NCI-H2171 (cell line): ENCODE measurements at places on chromosomes 3 and 15.

DNA sequence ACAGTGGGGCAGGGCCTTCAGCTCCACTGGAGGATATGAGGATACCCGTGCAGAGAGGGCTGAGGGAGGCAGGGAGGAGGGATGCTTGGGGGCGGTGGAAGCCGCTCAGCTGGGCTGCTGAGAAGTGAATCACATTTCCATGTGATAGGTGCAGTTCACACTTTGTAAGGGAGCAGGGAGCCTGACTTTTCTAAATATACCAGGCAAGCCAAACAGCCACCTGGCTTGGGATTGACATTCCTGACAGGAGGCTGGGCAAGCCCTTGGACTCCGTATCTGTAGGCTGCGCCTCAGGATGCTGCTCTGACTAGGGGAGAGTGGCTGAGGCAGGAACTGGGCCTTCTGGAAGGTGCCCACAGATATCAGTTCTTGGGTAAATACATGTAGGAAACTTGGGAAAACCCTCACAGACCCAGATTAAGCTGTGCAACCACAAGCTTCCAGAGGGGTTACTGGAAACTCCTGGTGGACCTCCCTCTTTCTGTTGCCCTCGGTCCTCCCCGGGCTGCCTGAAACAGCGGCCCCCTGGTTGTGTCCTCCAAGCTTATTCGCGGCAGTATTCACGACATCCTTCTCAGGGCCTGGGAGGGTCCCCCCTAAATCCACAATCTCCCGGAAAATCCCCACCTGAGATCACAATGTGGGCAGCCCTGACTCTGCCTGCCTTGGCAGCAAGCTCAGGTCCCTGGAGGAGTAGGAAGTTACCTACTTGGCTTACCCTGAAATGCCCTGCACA is 33.0 kb upstream of the ADCY5 start:
- no peak for DNase-seq

DNA sequence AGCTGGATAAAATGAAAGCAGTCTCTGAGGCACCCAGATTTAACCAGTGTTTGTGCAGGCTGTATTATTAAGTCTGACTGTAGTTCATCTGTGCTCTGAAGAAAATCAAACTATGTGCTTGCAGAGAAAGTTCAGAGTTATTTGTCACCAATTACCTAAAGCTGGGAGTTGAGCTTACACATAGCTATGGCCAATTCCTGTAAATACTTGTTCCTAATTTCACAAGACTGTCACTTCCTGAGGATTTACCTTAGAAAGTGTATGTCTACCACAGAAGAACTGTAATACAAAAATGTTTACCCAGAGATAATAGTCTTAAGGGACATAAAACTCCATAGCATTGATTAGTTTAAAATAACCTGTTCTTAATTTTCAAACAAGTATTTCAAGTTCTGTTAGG is 628.4 kb upstream of the TGFBR2 start:
- DNase-seq = no peak

- no peak for DNase-seq
Observed at GRCh38 chr3:147408188-147409100, 721 bp upstream of the ZIC1 start.

DNA sequence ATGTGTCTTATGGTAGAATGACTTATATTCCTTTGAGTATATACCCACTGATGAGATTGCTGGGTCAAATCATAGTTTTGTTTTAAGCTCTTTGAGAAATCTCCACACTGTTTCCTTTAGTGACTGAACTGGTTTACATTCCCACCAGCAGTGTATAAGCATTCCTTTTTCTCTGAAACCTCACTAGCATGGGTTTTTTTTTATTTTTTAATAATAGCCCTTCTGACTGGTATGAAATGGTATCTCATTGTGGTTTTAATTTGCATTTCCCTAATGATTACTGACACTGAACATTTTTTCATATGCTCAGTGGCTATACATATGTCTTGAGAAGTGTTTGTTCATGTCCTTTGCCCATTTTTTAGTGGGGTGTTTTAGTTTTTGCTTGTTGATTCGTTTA is 494.3 kb downstream of the SQOR start:
- no peak for DNase-seq

DNA sequence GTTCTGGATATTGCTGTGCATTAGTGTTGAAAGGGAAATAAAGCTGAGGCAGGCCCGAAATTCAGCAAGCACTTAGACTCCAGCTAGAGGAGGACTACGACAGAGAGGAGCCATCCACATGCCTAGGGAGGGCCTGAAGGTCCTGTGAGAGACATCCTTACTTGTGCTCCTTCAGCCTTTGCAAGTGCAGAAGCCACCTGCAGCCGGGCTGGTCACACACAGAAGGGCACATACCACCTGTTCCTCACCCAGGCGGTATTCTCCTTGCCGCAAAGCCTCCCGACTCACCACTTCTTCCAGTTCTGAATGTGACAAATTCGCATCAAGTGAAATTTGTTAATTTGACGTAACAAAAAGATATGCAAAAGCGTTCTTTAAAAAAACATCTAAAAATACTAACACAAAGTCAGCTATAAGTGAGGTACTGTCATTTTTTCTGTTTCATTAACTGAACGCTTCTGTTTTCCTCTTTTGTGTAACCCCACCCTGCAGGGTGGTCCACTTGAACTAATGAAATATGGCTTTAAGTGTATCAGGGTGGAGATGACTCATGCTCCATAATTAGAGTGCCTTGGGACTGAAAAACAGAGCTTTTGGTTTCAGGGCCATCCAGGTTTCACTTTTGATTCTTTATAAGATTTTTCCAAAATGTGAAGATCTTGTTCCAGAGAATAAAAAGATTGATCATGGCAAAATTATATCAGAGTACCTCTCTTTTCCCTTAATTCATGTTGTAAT is 467.9 kb upstream of the ATP11B start:
- DNase-seq = no peak

DNA sequence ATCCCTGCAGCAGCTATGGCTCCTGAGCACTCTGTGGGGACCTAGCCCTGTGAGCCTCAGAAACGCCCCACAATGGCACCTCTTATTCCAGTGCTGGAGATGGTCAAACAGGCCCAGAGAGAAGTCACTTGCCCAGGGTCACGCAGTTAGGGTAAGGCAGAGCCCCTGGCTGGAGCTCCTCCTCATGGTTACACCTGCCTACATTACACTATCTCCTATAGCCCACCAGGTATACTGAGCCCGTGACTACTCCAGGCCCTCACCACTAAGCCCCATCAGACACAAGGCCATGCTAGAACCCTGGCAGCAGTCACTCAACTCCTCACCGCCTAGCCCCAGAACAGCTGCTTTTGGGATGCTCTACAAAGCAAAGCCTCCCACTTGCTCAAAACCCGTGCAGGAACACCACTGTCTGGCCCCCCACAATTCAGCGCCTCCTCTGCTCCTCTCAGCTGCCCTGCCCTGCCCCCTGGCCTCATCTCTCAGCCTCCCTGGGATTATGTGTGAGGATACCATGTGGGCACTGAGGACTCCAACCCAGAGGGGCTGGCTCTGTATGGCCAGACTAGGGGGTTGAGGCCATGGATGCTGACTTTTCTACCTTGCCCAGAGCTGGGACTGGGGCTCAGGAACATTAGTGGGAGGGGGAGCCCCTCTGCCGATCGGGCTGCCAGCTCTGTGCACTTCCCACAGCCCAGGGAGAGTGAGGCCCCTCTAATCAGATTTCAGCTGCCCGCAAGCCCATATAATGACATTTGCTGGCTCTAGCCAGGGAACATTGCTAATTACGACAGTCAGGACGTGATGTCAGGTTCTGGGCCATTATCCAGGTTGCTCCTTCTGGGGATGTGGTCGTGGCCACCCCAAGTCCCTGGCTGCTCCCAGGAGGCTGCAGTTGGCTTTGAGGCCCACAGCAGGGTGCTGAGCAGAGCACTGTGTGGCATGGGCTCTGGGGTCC is 4.0 kb downstream of the NT5DC2 start:
- no peak for DNase-seq

- no peak for DNase-seq
Observed at GRCh38 chr3:157683668-157684067, 180.5 kb upstream of the VEPH1 start.
